HuH-7.5 (cell line): ENCODE measurements at places on chromosomes 2 and 18.

DNA sequence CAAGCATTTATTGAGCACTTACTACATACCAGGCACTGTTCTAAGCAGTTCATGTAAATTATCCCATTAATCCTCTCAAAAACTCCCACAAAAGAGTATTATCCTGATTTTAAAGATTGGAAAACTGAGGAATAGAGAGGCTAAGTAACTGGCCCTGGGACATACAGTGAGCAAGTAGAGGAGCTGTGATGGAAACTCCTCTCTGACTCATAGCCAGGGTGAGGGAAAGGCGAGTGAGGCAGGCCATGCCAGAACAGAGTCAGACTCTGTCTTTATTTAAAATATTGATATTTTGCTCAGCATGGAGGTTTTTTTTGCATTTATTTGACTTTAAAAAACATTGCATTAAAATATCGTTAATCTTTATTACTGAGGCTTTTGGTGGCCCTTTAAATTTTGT is 208.0 kb downstream of the LOXHD1 start:
- DNase-seq, result no peak

GRCh38 chr18:74509856-74510769 is 13.9 kb downstream of the CNDP2 start:
- DNase-seq, result no peak

GRCh38 chr2:47935071-47935470 is 28.8 kb upstream of the FBXO11 start:
- DNase-seq, result no peak

DNA sequence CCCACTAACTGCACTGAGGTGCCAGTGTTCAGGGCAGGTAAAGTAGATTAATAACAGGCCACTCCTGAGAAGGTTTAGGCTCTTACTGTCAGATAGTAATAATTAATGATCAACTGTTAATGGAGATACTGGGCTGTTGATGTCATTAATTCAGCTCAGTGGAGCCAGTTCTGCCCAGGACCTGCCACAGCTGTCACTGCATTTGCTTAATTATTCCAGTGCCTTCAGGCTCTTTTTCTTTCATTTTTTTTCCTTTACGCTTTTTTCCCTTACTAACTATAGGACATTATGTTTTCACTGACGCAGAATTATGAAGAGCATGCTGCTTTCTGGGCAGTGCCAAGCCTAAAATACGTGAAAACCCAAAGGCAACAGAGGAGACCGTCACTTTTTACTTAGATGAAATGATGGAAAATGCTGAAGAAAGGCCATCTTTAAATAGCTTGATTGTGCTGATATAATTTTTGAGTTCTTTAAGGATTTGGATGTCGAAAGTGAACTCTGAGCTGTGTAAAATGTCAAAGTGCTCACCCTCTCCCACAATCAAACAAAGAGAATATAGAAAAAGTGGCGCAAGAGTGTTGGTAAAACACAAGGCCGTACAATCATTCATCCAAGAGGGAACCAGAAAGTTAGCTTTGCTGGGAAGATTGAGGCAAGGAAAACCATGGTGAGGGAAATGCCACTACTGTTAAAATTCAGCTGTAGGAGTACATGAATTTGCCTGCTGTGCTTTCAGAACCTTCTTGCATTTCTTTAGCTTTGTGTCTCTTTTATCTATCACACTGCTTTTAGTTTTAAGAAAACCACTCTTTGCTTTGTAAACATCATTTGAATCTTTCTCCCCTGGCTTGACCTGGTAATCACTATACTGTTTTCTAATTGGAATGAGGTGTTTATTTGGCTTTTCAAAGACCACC is 192.0 kb upstream of the ZEB2 start:
- DNase-seq, result no peak

DNA sequence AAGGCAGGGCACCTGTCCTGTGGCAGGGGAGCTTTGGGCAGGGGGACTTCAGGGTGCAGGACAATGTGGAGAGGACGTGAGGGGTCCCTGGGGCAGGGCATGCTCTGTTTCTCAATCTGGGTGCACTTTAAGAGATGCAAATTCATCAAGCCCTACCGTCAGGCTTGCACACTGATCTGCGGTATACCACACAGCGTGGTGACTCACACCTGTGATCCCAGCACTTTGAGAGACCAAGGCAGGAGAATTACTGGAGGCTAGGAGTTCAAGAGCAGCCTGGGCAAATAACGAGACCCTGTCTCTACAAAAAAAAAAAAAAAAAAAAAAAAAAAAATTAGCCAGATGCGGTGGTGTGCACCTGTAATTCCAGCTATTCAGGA is 10.2 kb upstream of the GPC1 start:
- DNase-seq, result no peak
